ENCODE measurements at places on chromosomes 7 and 10.

- no peak for DNase-seq
These were observed 37.5 kb upstream of the OCM2 start for GRCh38 chr7:98027342-98028033.

DNA sequence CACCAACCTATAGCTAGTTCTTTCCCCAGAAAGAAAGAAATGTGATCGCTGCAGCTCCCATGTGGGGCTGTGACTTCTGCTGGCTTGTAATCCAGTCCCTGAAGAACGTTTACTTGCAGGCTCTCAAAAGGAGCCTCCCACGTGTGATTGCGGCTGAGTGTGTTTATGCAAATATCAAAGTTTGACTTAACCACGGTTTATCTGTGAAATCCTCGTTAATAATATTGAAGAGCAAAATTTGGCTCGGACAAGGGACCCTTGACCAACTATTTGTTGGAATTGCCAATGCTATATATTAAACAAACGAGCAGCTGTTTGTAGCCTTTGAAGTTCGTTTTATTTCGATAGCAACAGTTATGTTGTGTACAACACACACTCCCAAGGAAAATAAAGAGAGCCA lies 470.1 kb upstream of the NRP1 start:
- DNase-seq, result no peak

DNA sequence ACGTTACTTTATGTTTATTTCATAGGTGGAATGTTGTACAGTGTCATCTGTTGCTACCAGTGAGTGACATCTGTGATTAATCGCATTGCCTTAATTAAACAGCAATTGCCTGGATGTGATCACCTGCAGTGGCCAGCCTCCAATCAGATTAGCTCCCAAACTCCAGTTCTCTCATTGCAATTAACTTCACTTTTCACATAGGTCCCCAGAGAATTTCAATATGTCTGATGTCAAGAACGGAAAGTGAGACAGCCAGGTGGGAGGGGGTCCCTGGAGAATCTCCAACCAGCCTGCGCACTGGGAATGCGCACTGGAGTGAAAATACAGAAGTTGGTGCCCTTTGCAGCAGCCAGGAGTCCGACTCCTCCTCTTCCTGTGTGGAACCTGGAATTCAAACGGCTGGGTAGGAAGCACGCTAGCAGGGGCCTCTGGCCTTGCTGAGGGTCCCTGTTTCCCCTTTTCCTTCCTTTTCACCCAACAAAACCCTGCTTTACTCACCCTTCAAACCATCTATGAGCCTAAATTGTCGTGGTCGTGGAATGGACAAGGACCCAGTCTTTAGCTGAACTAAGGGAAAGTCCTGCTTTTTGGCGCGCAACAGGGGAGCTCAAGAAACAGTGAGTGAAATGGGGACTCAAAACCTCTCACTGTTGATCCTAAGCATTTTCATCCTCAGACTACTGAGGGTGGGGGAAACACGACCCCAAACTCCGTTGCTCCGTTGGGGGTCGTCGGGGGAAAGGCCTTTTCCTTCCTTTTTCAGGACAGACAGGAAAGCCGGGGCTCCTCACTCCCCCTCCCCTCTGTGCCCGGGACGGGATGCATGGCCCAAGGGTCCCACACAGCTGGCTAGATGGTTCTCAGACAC lies 1355.5 kb upstream of the LRRTM3 start:
- DNase-seq, result peak; percentile 38

- no peak for DNase-seq
These were observed 699 bp downstream of the NRAP start for GRCh38 chr10:113663142-113663541.

- DNase-seq, result no peak
These were observed 210.2 kb downstream of the JAZF1 start for GRCh38 chr7:27970350-27970749.

- no peak for DNase-seq
These were observed 335.2 kb upstream of the SEMA3D start for GRCh38 chr7:85522070-85522469.

DNA sequence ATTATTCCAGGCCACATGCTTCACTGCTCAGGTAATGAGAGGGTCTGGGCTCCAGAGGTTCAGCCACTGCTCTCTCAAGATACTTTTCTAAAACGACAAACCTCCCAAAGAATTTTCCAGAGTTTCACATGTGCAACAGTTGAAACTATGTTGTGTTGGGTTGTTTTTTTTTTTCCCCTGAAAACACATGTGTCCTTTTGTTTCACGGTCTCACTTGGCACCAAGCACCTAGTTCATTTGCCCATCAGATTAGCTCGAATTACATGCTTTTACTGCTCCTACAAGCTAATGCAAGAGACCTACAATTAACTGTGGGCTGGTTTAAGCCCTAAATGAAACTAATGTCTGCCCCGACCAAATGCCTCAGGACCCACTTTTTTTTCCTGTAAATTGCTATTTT lies 313.3 kb downstream of the FGFR2 start:
- DNase-seq, result no peak

DNA sequence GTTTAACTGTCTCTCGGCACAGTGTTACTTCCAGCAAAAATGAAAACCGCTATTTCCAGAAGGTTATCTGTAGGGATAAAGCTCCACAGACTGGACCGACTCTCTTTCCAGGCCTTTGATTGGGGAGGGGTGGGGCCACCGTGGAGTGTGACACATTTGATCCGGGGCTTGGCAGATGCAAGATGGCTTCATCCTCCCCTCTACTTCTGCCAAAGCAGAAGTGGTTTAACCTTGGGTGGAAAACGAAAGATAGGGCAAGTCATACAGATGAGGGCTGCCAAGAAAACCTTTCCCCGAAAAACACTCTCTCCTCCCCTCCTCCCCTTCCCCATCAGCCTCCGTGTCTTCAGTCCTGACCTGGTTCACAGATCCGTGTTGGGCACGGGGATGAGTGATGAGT lies 139.7 kb upstream of the SH2B2 start:
- no peak for DNase-seq

- no peak for DNase-seq
These were observed 156.2 kb downstream of the MBL2 start for GRCh38 chr10:52616395-52616764.

GRCh38 chr7:68125168-68125567 lies 1128.5 kb downstream of the TYW1 start:
- no peak for DNase-seq

DNA sequence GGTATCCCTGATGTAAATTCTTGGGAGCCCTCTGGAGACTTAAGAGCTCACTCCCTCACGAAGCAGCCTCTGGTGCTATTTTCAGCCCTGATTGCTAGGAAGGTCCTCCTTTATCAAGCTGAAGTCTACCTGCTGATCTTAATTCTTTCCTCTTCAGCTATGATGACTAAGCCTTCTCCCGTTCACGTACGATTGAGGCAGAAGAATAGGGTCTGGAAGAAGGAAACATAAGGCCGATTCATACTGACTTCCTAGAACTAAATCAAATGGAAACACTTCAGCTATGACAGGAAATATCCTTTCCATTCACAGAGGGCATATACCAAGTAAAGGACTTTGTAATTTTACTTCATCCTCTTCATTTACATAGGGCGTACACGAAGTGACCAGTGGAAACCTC lies 107.0 kb downstream of the CPXM2 start:
- DNase-seq, result no peak

GRCh38 chr10:118401708-118402193 lies 59.6 kb upstream of the FAM204A start:
- DNase-seq, result no peak

DNA sequence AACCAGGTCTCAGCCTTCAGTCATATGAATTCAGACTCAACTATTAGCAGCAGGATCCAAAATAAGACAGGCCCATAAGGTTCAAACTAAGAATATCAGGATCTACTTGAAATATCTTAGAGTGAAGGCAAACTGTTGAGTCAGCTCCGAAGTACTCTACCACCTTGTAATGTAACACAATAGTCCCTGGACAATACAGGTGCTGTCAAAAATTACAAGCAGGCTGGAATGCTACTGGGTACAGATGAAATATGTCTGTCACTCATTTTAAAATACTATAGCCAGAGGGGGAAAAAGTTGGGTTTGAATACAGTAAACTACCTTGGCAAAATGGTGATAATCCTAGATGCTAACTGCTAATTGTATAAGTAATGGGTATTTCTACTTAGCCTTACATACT lies 6.8 kb downstream of the PAXIP1 start:
- DNase-seq, result no peak

- DNase-seq, result no peak
These were observed 13.8 kb downstream of the STK32C start for GRCh38 chr10:132293813-132294520.

DNA sequence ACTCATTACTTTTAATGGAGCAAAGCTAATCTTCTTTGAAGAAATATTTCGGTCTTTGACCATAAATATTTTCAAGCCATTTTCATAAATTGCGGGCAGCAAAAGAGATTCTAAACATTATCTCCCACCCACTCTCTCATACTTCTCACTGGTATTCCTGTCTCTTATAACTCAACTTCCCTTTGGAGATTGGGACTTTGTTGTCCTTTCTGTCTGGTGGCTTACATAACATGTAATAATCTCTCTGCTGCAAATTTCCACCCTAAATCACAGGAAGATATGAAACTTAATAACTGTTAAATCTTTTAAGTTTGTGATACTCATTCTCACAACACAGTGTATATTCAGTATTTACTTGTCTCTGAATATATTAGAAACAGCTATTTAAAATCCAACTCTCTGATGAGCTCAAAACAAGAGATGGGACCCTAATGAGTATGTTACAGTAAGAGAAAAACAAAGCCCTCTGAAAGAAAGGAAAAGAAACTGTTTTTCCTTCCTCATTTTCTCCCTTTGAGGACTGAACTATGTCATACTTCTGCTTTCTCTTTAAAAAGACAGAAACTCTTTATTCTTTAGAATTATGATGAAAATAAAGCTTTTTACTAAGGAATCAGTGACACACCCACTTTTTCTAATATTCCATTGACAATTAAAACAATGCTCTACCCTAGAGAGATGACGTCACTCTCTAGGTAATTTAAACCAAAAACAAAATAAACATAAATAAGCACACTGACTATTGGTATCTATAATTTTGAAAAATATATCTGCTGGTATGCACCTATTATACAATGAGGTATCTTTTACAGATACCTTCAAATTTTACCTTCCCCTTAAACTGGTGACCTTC lies 14.7 kb downstream of the CALCR start:
- no peak for DNase-seq

GRCh38 chr7:20797462-20798080 lies 10.9 kb upstream of the SP8 start:
- DNase-seq, result peak; percentile 62

GRCh38 chr10:73576890-73577591 lies 14.1 kb downstream of the USP54 start:
- DNase-seq, result no peak

- peak; percentile 19 for DNase-seq
These were observed at the start of gene HMX3 for GRCh38 chr10:123135415-123136141. Gene HMX3 (plus strand): TSS chr10:123135970. CDS start chr10:123136051, 81 bp downstream.

- DNase-seq, result no peak
These were observed 67.3 kb downstream of the NRBF2 start for GRCh38 chr10:63200431-63200830.

DNA sequence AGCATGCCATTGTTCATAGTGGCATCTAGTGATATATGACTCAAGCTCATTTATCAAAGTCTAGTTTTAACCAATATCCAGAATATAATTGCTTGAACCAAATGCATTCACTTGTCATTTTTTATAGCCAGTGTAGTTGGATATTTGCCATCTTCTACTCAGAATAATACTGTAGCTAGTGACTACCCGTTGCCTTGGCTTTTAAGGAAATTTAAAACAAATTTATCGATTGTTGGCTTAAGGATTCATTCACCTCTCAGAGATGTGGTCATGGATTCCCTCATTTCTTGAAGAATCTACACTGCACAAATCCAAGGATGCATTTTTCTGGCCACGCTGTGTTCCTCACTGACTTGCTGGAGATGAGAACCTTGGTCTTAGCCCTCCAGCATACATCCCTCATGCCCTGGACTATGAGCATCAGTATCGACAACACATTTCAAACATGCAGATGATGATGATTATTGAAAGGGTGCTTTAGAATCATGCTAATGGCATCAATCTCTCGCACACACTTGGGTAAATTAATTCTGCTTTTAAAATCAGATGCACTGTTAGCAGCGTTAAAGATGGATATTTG lies 8.8 kb downstream of the ARID5B start:
- DNase-seq, result no peak

DNA sequence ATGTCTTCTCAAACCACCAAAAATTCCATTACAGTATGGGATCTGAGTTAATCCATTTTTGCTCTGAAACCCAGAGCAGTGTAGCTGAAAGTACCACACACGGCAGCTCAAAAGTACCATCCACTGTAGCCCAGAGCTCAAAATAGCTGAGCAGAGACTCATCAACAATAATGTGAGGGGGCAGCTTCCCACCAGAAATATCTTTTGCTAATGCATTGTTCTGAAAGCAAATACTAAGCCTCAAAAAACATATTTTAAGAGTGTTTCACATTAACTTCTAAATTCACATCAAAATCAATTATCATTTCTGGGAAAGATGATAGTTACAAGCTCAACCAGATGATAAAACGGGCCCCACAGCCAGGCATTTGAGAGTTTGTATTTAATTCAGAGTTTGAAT lies 73.7 kb downstream of the ABLIM1 start:
- DNase-seq, result no peak

DNA sequence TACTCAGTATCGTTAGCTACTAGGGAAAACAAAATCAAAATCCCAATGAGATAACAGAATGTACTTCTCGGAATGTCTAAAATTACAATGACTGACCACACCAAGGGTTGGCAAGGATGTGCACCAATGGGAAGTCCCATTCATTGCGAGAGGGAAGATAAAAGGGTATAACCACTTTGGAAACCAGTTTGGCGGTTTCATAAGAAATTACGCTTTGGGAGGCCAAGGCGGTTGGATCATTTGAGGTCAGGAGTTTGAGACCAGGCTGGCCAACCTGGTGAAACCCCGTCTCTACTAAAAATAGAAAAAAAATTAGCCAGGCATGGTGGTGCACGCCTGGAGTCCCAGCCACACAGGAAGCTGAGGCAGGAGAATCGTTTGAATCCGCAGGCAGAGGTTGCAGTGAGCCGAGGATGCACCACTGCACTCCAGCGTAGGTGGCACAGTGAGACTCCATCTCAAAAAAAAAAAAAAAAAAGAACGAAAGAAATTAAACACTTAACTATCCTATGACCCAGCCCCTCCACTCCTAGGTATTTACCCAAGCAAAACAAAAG lies 7.6 kb downstream of the HACD1 start:
- DNase-seq, result no peak

DNA sequence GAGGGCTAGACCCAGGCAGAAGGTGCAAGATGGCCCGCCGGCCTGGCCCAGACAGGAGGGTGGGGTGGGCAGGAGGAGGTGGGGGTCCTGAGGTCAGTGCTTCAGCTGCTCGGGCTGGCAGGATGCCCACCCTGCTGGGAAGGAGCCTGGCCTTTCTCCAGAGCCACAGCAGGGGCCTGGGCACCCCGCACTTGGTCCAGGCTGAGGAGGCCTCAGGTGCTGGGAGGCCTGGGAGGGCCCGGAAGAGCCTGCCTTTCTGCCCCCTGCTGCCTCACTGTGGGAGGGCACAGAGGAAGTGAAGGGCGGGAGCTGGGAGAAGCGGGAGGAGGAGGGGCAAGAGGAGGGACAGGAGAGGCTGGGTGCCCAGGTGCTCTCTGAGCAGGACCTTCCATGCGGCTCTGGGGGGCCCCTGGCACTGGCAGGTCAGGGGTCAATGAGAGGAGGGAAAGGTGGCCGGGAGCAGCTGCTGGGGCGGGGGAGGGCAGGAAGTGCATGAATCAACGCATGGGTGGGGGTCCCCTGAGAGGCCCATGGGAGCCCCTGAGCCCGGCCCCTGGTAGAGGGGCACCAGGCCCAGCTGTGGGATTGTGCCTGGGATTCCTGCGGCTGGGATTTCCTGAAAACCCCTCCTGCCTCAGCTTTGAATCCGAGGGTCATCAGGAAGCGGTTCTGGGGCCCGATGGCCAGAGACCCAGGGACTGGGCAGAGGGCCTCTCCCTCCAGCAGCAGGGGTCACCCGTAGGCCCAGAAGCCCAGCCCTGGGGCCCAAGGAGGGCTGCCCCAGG lies 49.9 kb downstream of the PWWP2B start:
- DNase-seq, result no peak
